CMK (cell line): ENCODE measurements at places on chromosomes 13 and 19.

- DNase-seq, result no peak
Measured at GRCh38 chr13:111044087-111044830, 70.9 kb upstream of the ARHGEF7 start.

GRCh38 chr13:26424181-26424580 lies 133.3 kb upstream of the WASF3 start:
- DNase-seq, result no peak

- DNase-seq, result no peak
Measured at GRCh38 chr19:34104096-34104495, 68.2 kb upstream of the LSM14A start.

DNA sequence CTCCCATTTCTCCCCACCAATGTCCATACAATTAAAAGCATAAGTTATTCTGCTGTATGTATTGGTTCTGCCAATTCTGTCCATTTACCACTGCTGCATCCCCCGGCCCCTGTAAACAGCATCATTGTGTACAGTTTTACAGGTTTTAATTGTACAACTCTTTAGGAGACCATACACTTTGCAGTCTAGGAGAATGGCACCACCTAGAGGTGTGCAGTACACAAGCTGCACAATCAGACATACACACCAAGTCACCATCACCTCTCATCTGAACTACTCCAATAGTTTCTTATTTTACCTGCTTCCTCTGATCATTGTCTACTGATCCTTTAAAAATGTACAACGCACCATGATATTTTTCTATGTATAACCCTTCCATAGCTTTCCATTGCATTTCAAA lies 855.9 kb upstream of the KLHL1 start:
- no peak for DNase-seq

- no peak for DNase-seq
Measured at GRCh38 chr13:20708216-20708615, 4.7 kb downstream of the IL17D start.
